ENCODE measurements at places on chromosomes 12 and 14.
A peak's percentile ranks its signal among the peaks of the same experiment; 100 is the strongest.

DNA sequence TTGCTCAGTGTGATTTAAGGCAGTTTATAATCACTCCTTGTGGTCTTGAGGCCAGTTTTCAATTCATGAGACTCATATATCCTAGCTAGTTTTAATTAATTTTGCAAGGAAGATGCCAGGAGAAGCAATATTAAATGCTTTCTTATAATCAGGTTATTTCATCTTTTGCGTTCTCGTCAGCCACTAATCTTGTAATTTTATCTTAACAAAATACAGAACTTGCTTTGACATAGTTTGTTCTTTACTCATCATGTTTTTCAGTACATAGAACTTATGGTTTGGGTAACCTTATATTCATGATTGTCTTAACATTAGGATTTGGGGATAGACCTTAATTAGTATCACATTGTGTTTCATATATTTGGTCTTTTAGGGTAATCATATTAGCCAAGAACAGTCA lies 76.0 kb downstream of the LIN52 start:
- DNase-seq: no peak

DNA sequence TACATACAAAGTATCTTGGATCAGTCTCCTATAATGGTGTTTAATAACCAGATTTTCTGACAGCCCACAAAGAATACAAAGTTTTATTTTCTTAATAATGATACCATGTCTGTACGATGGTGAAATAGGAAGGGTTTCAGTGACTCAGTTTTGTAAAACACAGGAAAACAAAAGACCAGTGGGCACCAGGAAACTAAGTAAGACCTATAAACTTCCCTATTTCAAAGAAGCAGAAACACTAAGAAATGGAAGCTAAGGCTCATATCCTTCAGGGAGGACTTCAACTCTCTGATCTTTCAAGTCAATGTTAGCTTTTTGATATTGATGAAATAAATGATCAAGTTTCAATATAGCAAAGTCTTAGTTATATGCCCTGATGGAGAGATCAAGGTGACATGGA lies 196.0 kb downstream of the DUSP6 start:
- no peak for DNase-seq

- DNase-seq: no peak
These were observed 12.3 kb downstream of the ZC2HC1C start for GRCh38 chr14:75081660-75082229.

DNA sequence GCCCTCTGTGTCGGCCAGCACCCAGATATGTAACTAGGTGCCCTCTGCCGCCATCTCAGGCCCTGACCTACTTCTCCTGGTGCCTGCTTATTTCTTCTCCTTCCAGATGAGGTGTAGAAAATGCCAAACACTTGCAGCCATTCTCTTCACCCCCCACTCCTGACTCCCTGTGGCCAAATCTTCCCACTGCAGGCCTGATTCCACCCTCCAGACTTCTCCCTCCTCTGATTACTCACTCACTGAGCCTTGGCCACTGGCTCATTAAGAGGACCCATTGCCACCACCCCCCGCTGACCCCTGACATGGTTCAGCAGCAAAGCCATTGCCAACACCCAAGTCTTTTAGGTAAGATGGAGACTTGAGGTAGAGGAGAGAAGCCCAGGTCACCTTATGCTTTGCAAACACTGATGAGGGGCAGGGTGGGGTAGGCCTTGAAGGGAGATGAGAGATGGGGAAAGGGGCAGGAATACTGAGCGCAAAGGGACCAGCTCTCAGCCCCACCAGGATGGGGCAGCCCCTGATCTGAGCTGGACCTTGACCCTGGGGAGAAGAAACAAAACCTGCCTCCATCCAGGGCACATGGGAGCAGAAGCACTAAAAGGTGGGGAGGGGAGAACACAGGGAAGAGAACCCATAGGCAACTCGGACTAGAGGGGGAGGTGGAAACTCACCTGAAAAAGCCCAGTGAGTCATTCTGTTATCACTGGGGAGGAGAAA lies 25.1 kb upstream of the ANO2 start:
- no peak for DNase-seq

- no peak for DNase-seq
These were observed 669 bp upstream of the CDKN3 start for GRCh38 chr14:54396183-54396492.

- no peak for DNase-seq
These were observed 160.2 kb downstream of the KICS2 start for GRCh38 chr12:64061868-64062375.

DNA sequence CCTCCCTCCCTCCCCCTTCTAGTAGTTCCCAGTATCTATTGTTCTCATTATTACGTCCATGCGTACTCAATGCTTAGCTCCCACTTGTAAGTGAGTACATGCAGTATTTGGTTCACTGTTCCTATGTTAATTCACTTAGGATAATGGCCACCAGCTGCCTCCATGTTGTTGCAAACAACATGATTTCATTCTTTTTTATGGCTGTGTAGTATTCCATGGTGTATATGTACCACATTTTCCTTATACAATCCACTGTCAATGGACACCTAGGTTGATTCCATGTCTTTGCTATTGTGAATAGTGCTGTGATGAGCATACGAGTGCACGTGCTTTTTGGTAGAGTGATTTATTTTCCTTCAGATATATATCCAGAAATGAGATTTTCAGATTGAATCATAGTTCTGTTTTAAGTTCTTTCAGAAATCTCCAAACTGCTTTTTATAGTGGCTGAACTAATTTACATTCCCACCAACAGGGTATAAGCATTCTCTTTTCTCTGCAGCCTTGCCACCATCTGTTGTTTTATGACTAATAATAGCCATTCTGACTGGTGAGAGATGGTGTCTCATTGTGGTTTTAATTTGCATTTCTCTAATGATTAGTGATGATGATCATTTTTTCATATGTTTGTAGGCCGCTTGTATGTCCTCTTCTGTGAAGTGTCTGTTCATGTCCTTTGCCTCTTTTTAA lies 17.9 kb upstream of the CLEC7A start:
- no peak for DNase-seq

DNA sequence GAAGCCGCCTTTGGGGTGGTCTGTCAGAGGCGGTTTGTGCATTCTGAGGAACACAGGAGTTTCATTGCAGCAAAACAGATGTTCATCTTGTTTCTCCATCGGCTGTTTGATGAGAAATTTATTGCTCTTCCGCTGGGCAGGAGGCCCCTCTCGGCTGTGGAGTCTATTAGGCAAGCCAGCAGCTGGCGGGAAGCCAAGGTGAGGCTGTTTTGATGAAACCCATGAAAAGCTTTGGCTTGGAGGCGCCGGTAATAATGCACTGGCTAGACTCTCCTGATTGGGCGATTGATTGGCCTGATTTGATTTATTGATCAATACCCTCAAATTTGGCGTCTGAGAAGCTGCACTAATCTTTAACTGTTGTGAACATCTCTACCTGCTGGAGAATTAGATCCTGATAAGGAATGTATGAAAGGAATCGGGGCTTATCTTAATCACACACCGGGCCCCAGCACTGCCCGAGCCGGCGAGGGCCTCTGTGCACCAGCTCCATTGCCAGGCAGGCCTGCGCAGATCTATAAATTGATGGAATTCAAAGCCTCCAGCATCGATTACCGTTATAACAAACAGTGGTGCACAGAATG lies 187.7 kb downstream of the PHETA1 start:
- DNase-seq: peak; percentile 96

- no peak for DNase-seq
These were observed 195.2 kb upstream of the PRMT8 start for GRCh38 chr12:3295646-3296408.

- DNase-seq: no peak
These were observed 96.6 kb upstream of the SLC35F4 start for GRCh38 chr14:57962325-57963035.

GRCh38 chr14:76090616-76091391 lies 60.9 kb upstream of the GPATCH2L start:
- no peak for DNase-seq

GRCh38 chr14:92321701-92322100 lies 1.3 kb upstream of the SLC24A4 start:
- DNase-seq: no peak

DNA sequence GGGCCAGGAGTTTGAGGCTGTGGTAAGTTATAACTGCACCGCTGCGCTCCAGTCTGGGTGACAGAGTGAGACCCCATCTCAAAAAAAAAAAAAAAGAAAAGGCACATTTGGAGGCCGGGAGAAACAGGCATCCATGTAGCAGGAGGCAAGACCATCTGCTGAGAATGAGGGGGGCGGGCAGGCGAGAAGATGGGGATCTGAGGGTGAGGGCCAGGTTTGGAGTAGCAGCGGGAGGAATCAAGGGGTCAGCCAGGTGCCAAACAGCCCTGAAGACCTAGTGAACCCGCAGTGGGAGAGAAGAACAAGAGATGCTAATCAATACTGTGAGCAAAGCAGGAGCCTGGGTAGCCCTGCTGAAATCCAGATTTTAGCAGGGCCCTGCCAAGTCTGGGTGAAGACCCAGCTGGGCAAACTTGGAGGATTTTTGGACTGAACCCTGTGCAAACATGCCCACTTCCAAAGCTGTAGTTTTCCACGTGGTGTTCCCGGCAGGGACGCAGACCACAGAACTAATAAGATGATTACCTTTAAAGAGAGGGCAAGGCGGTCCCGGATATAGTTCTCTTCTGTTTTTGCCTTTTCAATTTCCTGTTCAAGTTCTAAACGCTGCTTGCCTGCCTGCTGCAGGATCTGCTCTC lies 61.0 kb downstream of the NIN start:
- DNase-seq: no peak

- peak; percentile 5 for DNase-seq
These were observed 12.3 kb downstream of the ABCD4 start for GRCh38 chr14:74290415-74290814.

DNA sequence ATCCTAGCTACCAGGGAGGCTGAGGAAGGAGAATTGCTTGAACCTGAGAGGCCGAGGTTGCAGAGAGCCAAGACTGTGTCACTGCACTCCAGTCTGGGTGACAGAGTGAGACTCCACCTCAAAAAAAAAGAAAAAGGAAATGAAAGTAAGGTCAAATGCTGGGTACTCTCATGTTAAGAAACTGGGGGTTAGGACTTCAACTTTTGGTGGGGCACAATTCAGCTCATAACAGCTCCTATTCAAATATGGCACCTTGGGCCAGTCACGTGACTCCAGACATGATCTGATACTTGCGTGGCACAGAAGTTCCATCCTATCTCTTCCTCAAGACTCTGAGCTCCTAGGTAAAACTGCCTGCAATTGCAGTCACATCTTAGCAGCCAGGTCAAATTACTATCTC lies 142.7 kb downstream of the EGLN3 start:
- no peak for DNase-seq

DNA sequence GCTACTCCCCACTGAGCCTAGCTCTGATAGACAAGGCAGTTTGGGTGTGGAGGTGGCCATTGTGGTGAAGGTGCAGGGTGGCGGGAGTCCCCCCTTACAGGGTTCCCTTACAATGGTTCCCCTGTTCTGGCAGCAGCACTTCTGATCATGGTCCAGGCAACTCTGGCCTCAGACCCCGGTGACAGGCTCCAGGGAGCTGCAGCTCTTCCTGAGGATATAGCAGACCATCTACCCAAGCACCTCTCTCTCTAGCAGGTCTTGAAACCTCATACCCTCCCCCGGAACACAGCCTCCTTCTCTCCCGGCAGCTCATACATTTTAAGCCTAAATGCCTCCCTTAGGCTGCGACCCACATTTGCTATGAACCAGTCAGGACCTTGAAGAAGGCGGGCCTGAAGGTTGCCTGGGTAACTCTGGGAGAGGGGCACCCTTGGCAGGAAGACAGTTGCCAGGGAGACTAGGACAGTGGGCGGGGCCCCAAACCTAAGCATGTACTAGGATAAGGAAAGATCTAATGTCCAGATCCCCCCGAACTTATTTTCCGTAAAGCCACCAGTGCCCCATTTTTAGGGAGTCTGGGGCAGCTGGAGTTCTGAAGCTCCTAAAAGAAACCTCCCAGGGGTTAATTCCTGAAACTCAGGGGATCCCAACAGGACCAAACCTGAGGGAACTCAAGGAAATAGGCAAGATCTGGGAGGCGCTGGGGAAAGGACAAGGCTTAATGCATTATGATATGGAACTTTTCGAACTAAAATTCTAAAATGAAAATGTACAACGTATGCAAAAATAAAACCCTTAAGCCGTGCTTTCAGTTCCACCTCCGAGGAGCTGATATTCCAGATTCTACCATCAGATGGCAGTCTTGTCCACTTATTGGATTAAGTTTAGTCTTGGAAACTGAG lies 4.5 kb upstream of the GDF11 start:
- DNase-seq: peak; percentile 83

GRCh38 chr12:1588575-1588947 lies 5.8 kb downstream of the FBXL14 start:
- DNase-seq: no peak

Measured in NCI-H1105 treated with DMSO at 0.1 percent for 48 hours (cell line).